ENCODE measurements at places on chromosomes 7 and 10.

DNA sequence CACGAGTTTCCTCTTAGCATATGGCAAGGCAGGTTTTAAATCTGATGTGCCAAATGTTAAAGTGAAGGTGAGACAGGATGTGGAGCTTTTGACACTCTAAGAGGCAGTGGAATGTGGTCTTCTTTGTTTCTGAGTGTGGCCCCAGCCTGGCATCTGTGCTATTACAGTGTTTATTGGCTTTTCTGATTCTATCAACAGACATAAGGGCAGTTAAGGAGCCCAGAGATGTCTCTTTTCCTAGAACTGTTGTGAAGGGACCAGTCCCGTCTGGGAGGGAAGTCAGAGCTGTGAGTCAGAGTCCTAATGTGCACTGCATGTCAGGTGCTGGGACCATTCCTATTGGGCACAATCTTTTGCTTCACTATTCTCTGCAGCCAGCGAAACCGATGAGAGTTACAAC, 32.5 kb downstream of the TRUB1 start:
- no peak for DNase-seq

- no peak for DNase-seq
Measured at GRCh38 chr10:89203237-89203636, 3.9 kb downstream of the CH25H start.

- DNase-seq = peak; percentile 88
Measured at GRCh38 chr10:36759141-36759805, 366.1 kb upstream of the ANKRD30A start.

GRCh38 chr10:73060738-73061635, 35.7 kb downstream of the P4HA1 start:
- peak; percentile 43 for DNase-seq

GRCh38 chr10:13492493-13493180, 36.2 kb downstream of the BEND7 start:
- DNase-seq = no peak

DNA sequence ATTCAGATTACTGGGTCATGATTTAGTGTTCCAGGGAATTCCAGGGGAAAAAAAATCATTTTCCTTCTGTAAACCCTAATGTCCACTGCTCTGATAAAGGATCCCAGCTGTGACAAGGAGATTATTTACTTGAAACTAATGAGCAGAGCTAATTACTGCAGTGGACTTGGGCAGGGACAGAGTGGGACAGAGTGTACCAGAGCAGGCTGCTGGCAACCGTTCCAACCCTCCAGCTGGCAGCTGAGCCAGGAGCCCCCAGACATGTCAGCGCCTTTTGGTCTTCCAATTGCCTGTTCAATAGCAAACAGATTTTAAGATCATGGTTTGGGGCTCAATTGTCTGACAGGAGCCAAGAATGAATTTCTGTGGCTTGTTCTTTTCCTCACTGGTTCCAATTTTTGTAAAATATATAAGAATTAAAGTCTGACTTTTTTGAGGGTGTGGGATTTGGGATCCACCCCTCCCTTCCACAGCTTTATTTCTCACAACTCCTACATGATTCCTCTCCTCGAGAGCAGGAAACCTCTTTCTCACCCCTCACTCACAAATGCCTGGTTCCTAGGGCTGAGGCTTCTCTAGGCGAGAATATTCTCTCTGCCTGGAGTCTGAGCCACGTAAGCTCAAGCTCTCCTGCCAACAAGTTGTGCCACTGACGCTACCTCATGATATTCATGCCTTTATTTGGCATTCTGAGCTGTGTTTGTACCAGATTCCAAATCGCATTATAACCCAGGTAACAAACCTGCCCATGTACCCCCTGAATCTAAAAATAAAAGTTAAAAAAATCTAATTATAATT, 20.6 kb upstream of the FAM180A start:
- no peak for DNase-seq

GRCh38 chr7:70415179-70415972, 716.6 kb upstream of the GALNT17 start:
- DNase-seq = no peak

DNA sequence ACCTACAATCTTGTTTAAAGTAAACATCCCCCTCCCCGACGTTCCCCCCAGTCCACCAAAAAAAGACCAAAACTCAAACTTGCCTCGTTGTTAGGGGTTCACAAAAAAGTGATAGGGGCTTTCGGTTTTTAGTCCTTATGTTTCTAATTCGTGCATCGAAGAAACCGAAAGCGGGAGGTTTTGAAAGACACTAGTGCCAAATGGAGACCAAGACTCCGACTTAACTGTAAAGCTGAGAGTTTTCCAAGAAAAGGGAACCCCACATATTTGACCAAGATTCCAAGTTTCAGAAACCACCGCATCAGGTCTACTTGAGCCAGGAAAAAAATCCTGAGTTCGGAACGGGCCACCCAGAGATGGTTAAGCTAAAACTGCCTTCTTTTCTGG, 534 bp downstream of the PSMA2 start:
- peak; percentile 14 for DNase-seq
